ENCODE measurements at places on chromosomes 12 and 14.
A peak's percentile ranks its signal among the peaks of the same experiment; 100 is the strongest.

DNA sequence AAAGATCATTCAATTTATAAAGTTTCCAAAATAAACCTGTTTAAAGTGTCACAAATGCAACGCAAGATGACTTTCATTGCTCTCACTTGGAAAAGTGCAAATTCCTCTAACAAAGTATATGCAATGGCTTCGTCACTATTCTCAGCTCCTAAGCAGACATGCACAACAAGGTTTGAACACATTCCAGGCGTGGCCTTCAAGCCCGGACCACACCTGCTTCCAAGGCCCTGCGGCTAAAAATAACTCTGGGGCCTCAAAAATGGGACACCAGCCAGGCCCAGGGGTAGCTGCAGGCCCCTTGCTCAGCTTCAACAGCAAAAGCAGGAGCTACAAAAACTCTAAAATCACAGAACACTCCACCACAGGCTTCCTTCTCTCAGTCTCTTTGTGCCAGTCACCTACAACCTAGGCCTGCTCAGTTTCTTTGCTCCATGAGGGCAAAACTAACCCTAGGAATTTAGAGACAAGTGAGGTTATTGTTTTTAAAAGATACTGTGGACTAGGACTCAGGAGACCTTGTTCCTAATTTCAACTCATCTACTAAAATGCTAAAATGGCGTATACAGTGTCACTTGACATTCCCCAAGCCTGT lies 29.3 kb downstream of the DUSP16 start:
- DNase-seq: no peak

DNA sequence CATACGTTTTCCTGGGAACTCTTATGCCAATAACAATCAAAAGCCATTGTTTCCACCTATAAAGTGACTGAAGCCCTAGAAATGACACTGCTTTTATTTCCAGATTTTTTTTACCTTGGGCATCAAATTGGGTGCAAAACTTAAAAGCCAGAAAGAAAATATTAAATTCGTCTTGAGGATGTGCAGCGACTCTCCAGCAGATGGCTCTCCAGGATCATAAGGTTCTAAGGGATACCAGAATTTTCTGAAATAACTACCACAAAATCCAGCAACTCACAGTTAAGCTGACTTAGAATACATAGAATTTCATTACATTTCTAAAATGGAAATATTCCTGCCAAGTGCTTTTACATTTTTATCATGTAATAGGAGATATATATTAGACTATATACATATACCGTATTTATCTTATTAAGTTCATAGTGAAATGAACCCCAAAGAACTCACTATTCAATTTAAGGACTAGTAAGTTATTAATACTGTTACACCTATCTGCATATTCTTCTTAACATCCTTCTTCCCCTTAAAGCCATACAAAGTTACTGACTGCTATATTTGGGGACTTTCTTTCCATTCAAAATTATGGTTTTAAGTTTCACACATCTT lies 44.0 kb downstream of the ARMH4 start:
- DNase-seq: peak; percentile 56

- DNase-seq: no peak
Observed at GRCh38 chr14:68873376-68873775, 80.5 kb upstream of the ZFP36L1 start.

- no peak for DNase-seq
Observed at GRCh38 chr14:28577187-28577586, 189.4 kb upstream of the FOXG1 start.

DNA sequence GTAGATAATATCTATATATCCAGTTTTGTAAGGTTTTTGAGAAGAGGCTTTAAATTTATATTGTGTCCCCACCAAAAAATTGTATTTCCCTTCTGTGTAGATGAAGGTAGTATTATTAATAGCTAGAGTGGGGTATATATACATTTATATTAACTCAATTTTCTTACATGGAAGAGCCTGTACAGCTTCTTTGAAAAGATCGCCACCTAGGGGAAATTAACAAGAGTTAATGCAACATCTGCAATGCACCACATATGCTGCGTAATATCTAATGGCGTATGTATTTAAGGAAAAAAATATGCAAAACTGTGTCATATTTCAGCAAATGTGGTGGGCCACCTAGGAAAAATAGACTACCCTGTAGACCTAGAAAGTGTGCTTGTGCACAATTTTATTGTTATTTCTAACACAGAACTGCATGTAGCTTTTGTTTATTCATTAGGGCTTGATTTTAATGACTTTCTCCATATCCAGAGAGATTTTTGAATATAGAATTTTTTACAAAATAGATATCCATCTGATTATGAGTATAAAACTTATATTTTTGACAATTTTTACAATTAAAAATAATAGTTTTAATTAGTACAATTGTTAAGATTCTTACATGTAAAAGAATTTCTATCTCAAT lies 14.0 kb downstream of the CCER1 start:
- peak; percentile 49 for DNase-seq

Measured in mesendoderm (in vitro differentiated cells).